ENCODE measurements at places on chromosomes 3 and 15.
A peak's percentile ranks its signal among the peaks of the same experiment; 100 is the strongest.

- H3K36me3 ChIP-seq: no peaks in the 10 kb centered on the region
- H3K4me1 ChIP-seq: no peaks in the 10 kb centered on the region
- H3K27me3 ChIP-seq: peaks cover 14% of the 10 kb centered on the region
Measured at GRCh38 chr3:115227461-115227860, 80.4 kb upstream of the ZBTB20 start.

- H3K36me3 ChIP-seq: no peaks in the 10 kb centered on the region
- H3K4me3 ChIP-seq: no peak overlapping the region
- no peaks in the 10 kb centered on the region for H3K4me1 ChIP-seq
- no peak for DNase-seq
- no peak overlapping the region for H3K27ac ChIP-seq
Measured at GRCh38 chr3:101158374-101158773, 162.0 kb downstream of the IMPG2 start.

- no peaks in the 10 kb centered on the region for H3K4me1 ChIP-seq
- no peak for DNase-seq
- no peaks in the 10 kb centered on the region for H3K27me3 ChIP-seq
- no peak overlapping the region for H3K4me3 ChIP-seq
- H3K36me3 ChIP-seq: no peaks in the 10 kb centered on the region
Measured at GRCh38 chr3:86654806-86655460, 336.0 kb downstream of the VGLL3 start.

DNA sequence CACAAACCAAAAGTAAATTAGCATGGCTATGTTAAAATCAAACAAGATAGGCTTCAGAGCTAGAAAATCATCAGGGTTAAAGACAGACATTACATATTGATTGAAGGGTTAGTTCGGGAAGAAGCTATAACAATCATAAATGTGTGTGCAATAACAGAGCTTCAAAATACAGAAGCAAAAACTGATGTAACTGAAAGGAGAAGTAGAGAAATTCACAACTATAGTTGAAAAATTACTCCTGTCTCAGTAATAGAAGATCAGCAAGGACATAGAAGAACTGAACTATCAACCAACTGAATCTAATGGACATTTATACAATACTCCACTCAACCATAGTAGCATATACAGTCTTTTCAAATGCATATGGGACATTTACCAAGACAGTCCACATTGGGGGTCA lies 59.4 kb downstream of the MCTP2 start:
- H3K4me3 ChIP-seq: no peak overlapping the region
- H3K36me3 ChIP-seq: peaks cover 39% of the 10 kb centered on the region
- peaks cover 75% of the 10 kb centered on the region for H3K4me1 ChIP-seq
- H3K27me3 ChIP-seq: no peaks in the 10 kb centered on the region
- no peak for DNase-seq

- H3K27ac ChIP-seq: no peak overlapping the region
- no peaks in the 10 kb centered on the region for H3K36me3 ChIP-seq
- DNase-seq: no peak
- H3K4me3 ChIP-seq: no peak overlapping the region
- no peaks in the 10 kb centered on the region for H3K4me1 ChIP-seq
- peaks cover 19% of the 10 kb centered on the region for H3K27me3 ChIP-seq
Measured at GRCh38 chr3:57093971-57094535, 33.6 kb downstream of the SPATA12 start.

DNA sequence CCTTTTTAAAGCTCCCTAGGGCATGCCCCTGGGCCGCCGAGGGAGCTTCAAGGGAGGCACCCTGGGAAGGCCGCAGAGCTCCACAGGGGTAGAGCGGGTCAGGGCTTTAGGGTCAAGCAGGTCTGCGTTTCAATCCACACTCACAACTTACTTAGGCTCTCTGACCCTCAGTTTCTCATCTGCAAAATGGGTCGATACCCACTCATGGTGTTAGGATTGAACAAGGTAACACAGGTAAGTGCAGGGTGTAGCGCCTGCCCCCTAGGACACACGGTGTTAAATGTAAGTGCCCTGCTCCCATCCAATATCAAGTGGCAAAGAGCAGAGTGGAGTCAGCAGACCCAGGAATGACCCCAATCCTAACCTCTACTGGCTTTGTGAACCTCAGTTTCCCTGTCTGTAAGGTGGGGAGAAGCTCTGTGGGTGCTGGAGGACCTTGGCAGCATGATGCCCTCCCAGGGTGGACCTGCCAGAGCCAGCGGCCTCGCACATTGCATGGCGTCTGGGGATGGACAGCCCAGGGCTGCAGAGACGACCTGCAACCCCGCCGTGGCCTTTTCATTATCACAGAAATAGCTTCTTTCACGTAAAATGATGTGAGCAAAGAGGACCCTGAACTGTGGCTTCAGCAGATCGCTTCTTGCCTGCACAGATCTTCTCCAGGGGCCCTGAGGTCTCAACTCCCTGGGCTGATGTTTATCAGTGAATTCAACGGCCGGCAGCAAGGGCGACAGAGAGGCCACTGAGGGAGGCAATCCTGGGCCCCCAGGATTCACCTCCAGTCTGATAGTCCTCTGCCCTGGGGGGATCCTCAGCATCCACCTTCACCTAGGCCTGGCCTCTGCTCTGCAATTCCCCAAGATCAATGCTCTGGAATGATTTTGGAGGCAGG lies 138.5 kb downstream of the CHSY1 start:
- H3K36me3 ChIP-seq: no peaks in the 10 kb centered on the region
- no peak overlapping the region for H3K4me3 ChIP-seq

DNA sequence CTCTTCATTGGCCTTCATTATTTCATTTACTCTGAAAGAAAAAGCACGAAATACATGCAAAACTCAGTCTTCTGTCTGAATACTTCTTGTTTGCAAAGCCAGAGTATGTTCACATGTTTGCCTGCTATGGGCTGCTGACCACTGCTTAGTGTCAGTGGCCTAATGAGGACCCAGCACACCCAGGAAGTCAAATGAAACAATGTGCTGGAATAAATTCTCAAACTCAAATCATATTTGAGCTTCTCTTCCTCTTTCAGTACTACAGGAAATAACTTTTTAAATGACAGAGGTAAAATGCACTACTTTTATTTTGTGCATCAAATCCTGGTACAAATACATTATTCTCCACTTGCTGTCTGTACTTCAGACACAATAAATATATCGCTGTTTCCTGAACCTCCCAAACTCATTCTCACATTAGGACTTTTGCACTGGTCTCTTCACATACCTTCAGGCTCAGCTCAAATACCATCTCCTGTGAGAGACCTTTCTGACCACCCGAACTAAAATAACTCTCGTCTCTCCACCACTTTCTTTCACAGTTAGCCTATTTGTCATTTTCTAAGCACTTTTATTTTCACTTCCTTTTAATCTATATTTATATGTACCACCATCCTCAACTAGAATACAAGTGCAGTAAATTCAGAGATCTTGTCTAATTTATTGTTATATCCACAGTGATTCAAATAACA lies 176.8 kb downstream of the TUSC7 start:
- no peak overlapping the region for H3K4me3 ChIP-seq
- DNase-seq: no peak
- H3K36me3 ChIP-seq: no peaks in the 10 kb centered on the region
- H3K4me1 ChIP-seq: no peaks in the 10 kb centered on the region

DNA sequence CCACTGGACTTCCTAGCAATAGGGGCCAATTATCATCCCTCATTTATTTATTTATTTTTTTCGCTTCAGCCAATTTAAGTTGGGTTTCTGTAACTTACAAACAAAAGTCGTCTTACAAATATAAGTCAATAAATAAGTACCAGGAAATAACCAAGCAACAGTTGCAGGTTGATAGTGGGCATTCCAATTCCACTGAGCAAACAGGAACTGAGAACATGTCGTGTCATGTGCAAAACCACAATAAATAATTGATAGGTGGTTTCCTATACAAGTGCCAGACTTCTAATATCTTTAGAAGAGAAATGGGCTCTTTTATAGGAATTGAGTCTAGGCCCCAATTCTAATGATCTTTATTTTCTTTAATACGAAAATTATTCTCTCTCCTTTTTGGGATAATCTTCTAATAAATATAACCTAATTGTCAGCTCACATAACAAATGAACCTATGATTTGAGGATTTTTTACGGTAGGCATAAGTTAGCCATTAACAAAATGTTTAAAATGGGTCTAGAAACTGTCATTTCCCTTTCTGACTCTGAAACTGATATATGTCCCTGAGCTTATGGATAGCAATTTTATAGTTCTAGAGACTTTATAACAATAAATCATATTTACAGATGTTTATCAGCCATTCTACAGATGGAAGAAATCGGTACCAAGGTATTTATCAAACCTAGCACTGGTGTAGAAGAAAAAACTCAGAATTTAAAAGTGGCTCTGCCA lies 571.8 kb downstream of the FOXP1 start:
- peak overlapping the region; percentile 97 for H3K27ac ChIP-seq
- H3K27me3 ChIP-seq: no peaks in the 10 kb centered on the region
- peaks cover 67% of the 10 kb centered on the region for H3K36me3 ChIP-seq

GRCh38 chr3:132641837-132642538 lies 17.6 kb downstream of the ACAD11 start:
- H3K27me3 ChIP-seq: no peaks in the 10 kb centered on the region
- no peak overlapping the region for H3K4me3 ChIP-seq
- H3K4me1 ChIP-seq: peaks cover 10% of the 10 kb centered on the region
- H3K27ac ChIP-seq: no peak overlapping the region
- H3K36me3 ChIP-seq: no peaks in the 10 kb centered on the region

DNA sequence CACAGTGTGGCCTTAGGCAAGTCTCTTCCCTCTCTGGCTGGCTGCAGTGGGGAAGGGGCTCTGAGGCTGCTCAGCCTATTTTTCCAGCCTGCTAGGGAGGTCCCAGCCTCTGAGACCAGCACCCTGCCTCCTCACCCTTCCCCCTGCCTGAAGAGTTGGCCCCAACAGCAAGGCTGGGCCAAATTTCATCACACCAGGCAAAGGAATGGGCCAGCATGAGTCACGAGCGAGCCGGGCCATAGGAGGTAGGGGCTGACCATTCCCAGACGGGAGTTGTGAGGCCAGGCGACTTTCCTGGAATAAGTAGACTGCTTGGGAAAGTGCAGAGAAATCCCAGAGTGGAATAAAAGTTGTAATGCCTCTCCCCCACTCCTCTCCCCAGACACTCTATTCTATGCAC lies 5.7 kb upstream of the FBLN2 start:
- no peak overlapping the region for H3K4me3 ChIP-seq
- peaks cover 8% of the 10 kb centered on the region for H3K36me3 ChIP-seq
- H3K27ac ChIP-seq: no peak overlapping the region
- H3K4me1 ChIP-seq: peaks cover 36% of the 10 kb centered on the region
- DNase-seq: no peak
- H3K27me3 ChIP-seq: peaks cover 32% of the 10 kb centered on the region

GRCh38 chr3:37287776-37288175 lies 113.4 kb upstream of the LRRFIP2 start:
- H3K27ac ChIP-seq: no peak overlapping the region
- no peak overlapping the region for H3K4me3 ChIP-seq
- no peaks in the 10 kb centered on the region for H3K27me3 ChIP-seq
- H3K4me1 ChIP-seq: peaks cover 8% of the 10 kb centered on the region
- H3K36me3 ChIP-seq: peaks cover 38% of the 10 kb centered on the region
- no peak for DNase-seq

DNA sequence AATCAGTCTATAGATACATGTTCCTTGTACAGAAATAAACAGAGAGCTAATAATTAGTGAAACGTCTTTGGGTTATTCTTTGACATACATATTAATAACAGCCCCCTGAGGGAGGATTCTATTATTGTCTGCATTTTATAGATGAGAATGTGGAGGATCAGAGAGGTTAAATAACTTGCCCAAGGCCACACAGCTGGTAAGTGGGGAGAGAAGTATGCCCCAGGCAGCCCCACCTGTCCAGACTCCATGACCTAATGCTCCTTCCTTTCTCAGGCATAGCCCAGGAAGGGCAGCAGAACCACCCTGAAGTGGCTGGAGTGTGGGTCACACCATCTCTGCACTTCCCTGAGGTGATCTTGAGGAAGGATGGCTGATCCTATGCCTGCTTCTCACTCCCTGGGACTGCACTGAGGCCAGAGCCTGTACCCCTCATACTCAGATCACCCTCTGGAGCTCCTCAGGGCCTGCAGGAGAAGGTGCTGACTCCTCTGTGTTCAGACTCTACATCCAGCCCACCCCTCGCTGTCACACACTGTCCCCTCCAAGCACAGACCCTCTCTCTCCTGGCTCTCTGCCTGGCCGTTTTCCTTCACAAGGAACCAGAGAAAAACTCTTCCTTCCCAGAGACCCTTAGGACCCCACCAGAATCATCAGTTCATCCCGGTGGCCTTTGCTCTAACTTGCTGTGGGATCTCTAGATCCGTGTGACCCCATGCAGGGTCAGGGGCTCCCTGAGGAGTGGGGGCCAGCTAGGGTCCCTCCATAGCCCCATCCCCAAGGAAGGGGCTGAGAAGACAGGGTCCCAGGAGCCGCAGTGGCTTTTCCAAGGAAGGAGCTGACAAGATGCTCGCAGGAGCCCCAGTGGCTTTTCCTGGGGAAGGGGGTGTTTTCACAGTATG lies 4.4 kb upstream of the HHATL start:
- no peak overlapping the region for H3K27ac ChIP-seq
- DNase-seq: no peak
- H3K4me3 ChIP-seq: no peak overlapping the region
- no peaks in the 10 kb centered on the region for H3K36me3 ChIP-seq

DNA sequence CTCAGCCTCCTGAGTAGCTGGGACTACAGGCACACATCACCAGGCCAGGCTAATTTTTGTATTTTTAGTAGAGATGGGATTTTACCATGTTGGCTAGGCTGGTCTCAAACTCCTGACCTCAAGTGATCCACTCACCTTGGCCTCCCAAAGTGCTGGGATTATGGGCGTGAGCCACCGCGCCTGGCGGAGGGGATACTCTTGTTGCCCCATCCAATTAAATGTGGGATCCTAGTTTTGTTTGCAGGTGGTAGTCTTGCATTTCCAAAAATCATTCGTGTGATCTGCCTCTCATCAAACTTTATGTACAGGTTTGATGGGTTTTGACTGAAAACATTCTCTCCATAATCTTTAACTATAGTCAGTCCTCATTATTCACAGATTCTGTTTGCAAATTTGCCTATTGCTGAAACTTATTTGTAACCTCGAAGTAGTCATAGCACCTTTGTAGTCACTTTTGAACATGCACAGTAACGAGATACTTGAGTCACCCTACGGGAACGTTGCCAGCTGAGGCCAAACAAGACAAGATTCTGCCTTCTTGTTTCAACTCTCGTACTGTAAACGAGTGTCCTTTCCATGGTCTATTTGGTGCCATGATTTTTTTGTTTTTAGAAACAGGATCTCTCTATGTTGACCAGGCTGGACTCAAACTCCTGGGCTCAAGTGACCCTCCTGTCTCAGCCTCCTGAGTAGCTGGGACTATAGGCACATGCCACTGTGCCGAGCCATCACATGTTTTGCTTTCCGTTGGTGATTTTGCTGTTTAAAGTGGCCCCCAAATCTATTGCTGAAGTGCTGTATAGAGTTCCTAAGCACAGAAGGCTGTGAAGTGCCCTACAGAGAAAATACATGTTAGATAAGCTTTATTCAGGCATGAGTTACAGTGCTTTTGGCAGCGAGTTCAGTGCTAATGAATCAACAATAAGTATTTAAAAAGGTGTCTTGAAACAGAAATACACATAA lies 8.1 kb upstream of the MAPK6 start:
- no peaks in the 10 kb centered on the region for H3K27me3 ChIP-seq
- no peak overlapping the region for H3K4me3 ChIP-seq
- H3K4me1 ChIP-seq: peaks cover 59% of the 10 kb centered on the region
- H3K36me3 ChIP-seq: peaks cover 1% of the 10 kb centered on the region

All from activated CD8-positive, alpha-beta T cell treated with anti-CD3 and anti-CD28 coated beads, Interleukin-2, amount 10 ng/mL, durations not matched to agents 7 days and 5 days (primary cell).